CD4-positive, alpha-beta T cell treated with Interleukin-6 for 4 hours (primary cell): ENCODE measurements at places on chromosomes 6 and 20.

DNA sequence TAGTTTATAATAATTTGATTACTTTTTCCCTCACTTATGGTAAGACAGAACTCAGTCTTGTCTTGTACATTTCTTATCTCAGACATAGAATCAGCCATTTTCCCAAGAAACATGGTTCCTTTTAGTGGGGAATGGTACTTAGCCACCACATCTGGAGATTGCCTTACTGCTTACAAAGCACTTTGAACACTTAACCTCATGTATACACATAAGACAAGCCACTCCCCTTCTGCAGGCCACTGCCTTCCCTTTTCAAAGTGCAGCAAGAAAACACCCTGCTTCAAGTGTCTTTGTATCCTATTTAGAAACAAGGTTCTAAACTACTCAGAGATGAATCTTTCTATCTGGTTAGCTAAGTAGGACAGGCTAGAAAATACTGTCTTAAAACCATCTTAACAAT, 159.2 kb downstream of the UBE3D start:
- DNase-seq = no peak

GRCh38 chr6:80956898-80957297, 795.6 kb downstream of the TENT5A start:
- no peak for DNase-seq

DNA sequence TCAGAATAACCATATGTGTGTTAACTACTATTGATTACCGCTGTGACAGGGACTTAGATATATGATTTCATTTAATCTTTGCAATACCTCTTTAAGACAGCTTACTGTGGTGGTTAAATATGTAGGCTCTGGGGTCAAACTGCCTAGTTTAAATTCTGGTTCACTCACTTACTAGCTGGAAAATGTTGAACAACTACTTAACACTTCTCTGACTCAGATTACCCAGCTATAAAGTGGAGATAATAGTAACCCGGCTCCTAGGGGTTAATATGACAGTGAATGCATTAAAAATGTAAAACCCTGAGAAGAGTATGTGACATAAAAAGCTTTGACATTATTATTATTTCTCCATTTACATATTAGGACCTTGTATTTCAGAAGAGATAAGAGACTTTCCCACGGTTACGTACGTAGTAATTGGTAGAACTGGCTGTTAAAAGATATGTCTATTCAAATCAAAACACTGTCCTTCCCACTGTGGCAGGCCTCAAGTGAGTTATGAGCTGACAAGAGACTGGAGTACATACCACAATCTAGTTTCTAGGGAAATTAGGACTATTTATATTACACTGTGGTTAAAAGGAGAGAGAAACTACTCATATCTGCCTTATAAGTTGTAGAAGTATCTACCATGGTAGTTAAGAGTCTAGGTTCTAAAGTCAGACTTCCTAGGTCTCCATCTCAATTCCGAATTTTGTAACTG, 4.4 kb upstream of the PLCB1 start:
- no peak for DNase-seq

GRCh38 chr6:20572940-20573339, 38.7 kb downstream of the CDKAL1 start:
- no peak for DNase-seq

GRCh38 chr6:6434151-6434550, 113.7 kb upstream of the F13A1 start:
- no peak for DNase-seq

GRCh38 chr20:5349448-5349847, 32.7 kb upstream of the PROKR2 start:
- DNase-seq = no peak
